Femur (tissue), 1 donor: ENCODE measurements at places on chromosomes 6 and 20.

- DNase-seq = no peak
Measured at GRCh38 chr20:44849703-44850102, 35.8 kb upstream of the YWHAB start.

- no peak for DNase-seq
Measured at GRCh38 chr20:10022625-10023024, 12.2 kb upstream of the ANKEF1 start.

DNA sequence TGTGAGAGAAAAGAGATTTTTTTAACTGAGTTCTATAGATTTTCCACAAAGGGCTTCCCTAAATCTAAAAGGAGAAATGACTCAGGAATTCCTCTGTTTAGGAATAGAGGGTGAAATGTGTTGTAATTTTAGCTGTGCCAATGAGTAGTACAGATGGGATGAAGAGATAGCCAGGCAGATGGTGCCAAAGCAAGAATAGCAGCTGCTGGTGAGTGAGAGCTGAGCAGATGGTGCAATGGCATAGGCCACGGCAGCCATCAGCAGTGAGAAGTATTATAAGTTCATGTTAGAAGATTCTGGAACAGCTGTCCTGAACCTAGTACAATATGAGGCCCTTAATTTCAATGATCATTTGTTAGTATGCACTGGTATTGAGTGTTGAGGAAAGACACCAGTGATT, 40.2 kb upstream of the CRISP1 start:
- DNase-seq = peak; percentile 67

DNA sequence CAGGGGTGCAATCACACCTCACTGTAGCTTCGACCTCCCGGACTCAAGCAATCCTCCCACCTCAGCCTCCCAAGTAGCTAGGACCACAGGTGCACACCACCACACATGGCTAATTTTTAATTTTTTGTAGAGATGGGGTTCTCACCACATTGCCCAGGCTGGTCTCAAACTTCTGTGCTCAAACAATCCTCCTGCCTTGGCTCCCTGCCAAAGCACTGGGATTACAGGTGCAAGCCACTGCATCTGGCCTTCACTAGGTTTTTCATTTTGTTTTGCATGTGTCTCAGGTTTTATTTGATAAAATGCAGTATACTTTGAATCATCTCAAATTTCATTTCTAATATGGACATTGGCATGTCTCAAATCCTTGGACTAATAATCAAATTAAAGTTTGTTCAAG, 98.7 kb downstream of the SLC16A10 start:
- no peak for DNase-seq

GRCh38 chr6:33990061-33990541, 155.8 kb downstream of the GRM4 start:
- DNase-seq = no peak

DNA sequence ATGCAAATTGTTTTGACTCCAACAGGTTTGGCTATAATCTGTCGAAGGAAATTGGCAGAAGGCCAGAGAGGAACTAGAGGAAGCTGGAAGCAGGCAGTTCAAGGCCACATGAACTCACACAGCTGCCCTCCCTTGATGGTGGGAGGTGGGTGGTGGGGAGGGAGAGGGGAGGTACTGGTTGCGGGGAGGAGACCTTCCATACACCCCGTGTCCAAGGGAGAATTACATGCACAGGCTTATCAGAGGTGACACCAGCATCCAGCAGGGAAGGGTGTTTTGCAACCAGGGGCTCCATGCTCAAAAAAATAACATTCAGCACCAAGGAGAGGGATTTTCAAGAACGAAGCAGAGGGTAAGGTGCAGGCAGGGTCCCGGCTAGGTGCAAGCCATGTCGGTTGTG, 9.1 kb downstream of the PRND start:
- DNase-seq = no peak

DNA sequence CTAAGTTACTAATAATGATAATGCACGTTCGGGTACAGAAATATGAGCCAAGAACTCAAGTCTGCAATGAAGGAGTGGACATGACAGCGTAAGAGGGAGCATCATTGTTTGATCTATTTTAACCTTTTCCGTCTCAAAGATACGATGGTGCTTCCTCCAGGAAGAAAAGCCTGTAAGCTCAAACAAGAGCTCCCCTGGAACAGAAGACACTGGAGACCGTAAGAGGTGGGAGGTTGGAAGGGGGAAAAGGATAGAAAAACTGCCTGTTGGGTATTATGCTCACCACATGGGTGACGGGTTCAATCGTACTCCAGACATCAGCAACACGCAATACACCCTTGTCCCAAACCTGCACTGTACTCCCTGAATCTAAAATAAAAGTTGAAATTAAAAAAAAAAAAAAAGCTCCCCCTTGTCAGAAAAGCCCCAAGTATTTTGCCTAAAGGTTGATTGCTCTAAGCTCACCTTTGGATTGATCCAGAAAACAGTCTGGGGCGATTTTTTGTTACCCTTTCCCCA, 180.5 kb downstream of the TRIM27 start:
- DNase-seq = no peak

DNA sequence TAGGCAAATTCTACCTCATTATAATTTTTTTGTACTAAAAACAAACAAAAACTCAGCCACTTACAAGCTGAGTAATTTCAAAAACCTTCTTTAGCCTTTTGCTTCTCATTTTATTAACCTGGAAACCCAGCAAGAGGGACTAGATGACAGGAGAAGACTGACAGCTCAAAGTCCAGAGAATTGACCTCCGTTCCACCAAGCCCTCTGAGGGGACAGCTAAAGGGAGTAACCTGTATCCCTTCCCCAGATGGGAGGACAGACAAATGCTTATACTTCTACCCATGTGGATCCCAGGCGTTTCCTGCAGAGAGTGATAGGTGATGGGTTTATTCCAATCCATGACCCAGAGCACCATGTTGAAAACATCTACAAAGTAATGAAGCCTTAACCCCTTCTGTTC, 18.5 kb upstream of the MTRES1 start:
- no peak for DNase-seq

GRCh38 chr20:23339986-23340385, 10.6 kb upstream of the NXT1 start:
- DNase-seq = no peak

DNA sequence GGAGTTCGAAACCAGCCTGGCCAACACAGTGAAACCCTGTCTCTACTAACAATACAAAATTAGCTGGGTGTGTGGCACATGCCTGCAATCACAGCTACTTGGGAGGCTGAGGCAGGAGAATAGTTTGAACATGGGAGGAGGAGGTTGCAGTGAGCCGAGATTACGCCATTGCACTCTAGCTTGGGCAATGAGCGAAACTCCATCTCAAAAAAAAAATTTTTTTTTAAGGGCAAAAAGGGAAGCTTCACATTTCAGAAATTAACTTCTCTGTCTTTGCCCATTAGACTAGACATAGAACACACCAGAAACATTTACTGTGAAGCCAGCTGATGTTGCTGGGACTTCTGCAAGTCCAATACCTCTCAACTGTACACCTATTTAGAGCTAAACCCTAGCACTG, 90.8 kb upstream of the HDAC2 start:
- DNase-seq = no peak

- no peak for DNase-seq
Measured at GRCh38 chr6:29861521-29862255, 34.1 kb downstream of the HLA-G start.

DNA sequence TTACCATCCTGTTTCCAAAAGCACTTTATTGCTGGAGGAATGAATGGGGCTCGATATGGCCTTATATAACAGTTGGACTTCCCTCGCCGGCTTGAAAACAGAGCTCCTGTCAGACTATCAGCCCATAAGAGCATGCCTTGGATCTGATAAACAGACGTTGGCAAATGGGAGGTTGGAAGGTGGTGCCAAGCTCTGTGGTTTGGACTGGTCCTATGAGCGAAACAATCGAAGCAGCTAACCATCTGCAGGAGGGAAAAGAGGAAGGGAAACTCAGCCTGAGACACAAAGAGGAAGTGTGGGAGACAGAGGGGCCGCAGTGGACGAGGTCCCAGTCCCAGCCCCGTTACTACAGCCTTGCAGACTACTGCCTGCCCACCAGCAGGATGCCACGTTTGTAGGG, 92.9 kb downstream of the TFAP2C start:
- peak; percentile 26 for DNase-seq

DNA sequence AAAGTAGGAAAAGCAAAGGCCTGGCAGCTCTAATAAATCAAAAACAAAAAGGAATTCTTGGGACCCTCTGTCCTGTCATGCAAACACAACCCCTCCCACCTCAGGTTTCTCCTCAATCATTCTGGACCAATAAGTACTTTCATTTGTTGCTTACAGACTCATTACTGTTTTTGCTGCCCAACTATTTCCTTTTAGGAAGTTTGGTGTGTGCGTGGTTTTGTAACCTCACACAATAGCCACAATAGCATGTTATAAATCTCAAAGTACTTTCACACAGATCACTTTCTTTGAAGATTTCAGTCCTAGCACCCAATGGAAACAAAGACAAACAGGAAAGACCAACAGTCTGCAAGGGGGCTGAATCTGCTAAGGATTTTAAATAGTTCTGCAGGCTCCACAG, 4.5 kb downstream of the MRPL14 start:
- no peak for DNase-seq

GRCh38 chr20:57522380-57523140, 2.4 kb downstream of the CTCFL start:
- DNase-seq = no peak

DNA sequence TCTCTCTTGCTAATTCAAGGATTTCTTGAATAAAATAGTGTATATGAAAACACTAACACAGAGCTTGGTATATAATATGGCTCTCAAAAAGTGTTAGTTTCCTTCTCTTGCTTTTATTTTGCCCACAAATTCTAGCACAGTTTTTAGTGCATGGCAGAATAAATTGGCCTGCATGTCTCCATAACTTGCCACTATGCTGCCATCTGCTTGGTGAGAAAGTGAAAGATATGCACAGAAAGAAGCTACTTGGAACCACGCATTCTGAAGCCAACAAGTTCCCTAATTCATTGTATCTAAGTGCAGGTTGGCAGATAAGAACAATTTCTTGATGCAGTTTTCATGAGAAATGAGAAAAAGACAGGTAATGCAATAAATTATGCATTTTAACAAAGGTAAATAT, 101.2 kb downstream of the EPHA7 start:
- no peak for DNase-seq

GRCh38 chr6:158361068-158361467, 48.8 kb downstream of the TULP4 start:
- DNase-seq = no peak

DNA sequence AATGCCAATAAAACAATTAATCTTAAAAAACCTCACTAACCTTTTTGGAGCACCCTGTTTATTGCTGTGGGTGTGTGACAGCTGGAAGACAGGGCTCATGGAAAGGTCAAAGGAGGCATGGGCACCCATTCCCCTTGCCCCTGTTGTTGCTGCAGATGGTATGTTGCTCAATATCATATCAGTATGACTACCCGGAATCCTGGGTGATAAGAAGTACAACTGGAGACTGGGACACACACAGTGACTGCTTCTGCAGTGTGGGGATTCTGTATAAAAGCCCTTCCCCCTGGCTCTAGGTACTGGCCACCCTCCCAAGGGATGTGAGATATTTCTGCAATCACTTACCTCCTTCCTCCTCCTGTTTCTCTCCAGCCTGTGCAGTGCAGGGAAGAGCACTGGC, 47.3 kb upstream of the IL20RA start:
- no peak for DNase-seq

GRCh38 chr20:58416835-58417234, 27.8 kb downstream of the VAPB start:
- no peak for DNase-seq

DNA sequence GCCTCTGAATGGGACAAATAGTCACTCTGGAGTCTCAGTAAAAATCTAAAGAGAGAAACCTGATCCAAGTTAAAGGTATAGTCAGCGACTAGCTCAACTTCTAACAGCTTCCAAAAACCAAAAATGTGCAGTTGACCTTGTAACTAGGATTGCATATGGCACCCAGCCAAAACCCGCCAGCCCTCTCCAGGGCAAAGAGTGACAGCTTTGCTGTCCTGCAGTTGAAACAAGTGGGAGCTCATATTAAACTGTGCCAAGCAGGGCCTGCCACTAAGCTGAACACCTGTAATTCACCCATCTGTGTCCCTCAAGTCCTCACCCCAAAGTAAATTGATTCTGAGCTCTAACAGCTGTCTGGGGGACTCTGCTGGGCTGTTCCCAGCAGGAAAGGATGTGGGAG, 695.3 kb downstream of the MAFB start:
- DNase-seq = no peak

DNA sequence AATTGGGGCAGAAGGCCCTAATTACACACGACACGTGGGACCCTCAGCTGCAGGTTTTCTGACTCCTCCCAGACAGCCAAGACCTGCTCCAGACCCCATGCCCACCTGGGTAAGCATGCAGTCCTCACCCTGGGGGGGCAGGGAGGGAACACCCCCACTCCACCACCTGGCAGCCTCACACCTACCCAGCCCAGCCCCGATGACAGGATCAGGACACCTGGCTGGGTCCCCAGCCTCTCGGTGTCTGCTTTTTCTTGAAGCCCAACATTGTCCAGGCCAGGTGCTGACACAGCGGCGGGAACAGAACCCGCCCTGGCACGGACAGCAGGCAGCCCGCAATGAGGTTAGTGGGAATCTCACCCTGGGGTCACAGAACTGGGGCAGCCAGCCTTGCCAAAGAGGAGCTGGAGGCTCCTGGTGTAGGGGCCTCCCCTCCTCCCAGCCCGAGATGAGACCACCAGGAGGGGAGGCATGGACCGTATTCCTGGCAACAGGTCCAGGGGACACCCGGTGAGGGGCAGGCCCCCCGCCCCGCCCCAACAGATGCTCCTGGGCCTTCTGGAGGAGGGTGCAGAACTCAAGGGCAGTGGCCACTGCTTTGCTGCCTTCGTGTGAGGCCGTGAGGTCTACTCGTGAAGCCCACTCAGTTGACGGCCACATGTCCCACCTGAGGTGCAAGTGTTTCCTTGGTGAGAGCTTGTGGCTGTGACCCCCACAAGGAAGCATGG, 103.8 kb downstream of the DLL1 start:
- no peak for DNase-seq

- DNase-seq = peak; percentile 39
Measured at GRCh38 chr20:5691918-5692618, 58.1 kb upstream of the SHLD1 start.

DNA sequence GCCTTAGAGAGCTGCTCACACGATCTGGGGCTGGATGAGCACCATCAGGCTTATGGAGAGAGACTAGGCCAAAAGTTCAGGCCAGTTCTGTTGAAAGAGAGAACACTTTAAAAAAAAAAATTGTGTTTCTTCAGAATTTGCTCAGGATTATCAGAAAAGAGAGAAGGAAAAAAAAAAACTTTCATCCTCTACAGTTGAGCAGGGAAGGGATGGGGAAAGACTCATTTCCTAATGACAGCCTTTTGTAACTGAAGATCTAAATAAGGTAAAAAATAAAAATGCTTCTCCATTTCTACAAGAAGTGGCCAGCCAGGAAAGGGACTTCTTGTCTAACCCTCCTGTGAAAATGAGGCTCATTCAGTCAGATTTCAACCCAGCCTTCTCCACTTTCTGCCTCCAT, 134.8 kb downstream of the LY86 start:
- DNase-seq = no peak

GRCh38 chr6:7546896-7547295, 5.4 kb downstream of the DSP start:
- DNase-seq = no peak
